ENCODE measurements at places on chromosomes 1 and 21.

DNA sequence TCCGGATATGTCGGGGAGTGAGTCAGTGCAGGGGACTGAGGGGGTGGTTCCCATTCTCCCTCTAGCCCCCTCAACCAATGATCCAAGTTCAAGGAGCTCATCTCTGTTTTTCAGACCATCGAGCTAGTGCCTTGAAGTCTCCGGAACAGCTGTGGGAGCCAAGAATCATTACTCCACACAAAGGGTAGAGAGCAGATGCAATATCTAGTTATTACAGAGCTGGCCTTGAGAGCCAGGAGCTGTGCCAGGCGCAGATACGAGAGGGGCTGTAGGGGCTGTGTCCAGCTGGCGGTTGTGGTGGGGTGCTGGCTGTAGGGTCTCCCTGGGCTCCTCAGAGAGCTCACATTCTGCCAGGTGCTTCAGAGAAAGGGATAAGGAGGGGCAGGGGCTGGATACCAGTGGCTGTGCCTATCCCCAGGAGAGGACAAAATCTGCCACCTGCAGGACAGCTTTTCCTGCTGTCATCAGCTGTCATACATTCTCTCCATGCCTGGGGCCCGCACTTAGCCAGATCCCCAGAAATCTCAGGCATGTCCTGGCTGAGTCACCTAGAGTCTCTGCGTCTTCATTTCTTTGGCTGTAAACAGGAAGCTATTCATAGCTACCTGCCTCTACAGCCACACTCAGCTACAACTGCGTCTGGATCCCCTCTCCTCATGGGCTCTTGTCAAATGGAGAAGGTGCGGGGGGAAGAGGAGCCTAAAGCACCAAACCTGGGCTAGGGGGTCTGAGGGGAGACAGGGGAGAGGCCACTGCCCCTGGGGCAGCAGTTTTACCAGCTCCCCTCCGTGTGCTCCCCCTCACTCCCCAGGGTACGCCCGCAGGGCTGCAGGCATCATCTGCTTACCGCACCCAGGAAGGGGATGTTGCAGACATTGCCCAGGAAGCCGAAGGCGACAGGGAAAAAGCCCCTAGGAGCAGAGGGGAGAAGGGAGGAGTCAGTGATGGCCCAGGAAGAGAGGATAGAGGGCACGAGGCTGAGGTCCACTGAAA lies 2.4 kb upstream of the KISS1 start:
- DNase-seq = no peak

DNA sequence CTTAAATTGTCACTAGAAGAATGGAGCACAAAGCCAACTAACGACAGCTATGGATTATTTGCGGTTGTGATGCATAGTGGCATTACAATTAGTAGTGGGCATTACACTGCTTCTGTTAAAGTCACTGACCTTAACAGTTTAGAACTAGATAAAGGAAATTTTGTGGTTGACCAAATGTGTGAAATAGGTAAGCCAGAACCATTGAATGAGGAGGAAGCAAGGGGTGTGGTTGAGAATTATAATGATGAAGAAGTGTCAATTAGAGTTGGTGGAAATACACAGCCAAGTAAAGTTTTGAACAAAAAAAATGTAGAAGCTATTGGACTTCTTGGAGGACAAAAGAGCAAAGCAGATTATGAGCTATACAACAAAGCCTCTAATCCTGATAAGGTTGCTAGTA lies 13.5 kb downstream of the USP1 start:
- DNase-seq = no peak

- DNase-seq = no peak
These were observed 30.7 kb downstream of the GNG12 start for GRCh38 chr1:67802565-67802964.

GRCh38 chr1:23528250-23528978 lies 2.6 kb downstream of the E2F2 start:
- DNase-seq = peak; percentile 75

- no peak for DNase-seq
These were observed 836.5 kb upstream of the CXADR start for GRCh38 chr21:16676391-16676790.

DNA sequence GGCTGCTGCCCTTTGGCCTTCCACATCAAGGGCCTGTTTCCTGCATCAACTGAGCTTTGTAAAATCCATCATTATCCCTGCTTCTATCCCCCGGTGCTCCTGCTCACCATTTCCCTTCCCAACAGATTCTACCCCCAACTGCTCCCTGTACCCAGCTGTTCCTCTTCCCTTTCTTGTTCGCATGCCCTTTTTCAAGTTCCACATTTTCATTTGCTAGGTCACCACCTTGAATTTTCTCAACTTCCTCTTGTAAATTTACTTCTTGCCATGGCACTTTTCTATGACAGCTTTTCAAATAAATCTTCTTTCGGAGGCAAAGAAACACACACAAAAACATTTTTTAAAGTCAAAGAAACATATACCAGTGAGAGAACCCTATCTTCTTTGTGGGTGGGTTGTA lies 330.5 kb upstream of the ADGRL2 start:
- DNase-seq = no peak

GRCh38 chr21:29540289-29540688 lies 241.6 kb downstream of the BACH1 start:
- DNase-seq = no peak

DNA sequence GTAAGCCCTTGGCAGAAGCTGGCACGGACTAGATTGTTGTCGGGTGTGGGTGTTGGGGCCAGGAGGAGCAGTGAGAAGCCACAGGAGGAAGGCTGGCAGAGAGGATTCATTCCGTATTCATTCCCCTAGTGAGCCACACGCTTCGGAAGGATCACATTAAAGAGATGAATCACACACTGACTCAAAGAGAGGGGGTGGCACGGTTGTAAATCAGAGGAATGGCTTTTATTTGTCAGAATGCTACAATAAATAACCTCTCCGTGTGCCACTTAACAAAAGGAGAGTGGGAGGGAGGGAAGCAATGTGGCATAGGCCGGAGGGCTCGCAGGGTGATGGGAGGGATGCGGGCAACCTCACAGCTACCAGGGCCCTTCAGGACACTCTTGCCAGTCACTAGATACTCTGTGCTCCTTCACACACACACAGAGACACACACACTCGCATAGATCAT lies 135.5 kb downstream of the HIVEP3 start:
- DNase-seq = no peak

GRCh38 chr1:112955773-112956543 lies at the start of gene SLC16A1:
Gene SLC16A1 (minus strand): TSS chr1:112956196. CDS start chr1:112929308, 26,888 bp downstream.
- peak; percentile 92 for DNase-seq

GRCh38 chr1:154768456-154769125 lies 101.5 kb downstream of the KCNN3 start:
- no peak for DNase-seq

GRCh38 chr1:101178688-101179491 lies 57.9 kb upstream of the S1PR1 start:
- no peak for DNase-seq

DNA sequence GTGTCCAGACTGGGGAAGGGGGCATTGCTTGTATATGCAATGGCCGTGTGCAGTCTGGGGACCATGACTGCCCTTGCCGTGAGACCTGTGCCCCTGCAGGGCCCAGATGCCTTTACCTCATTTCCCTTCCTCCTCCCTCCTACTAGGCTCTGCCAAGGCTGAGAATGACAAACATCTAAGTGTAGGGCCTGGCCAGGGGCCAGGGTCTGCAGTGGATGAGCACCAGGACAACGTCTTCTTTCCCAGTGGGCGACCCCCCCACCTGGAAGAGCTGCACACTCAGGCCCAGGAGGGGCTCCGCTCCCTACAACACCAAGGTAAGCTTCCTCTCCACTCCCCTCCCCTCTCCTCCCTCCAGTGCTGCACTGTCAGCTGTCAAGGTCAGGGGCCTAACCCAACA lies 49.5 kb downstream of the YARS1 start:
- DNase-seq = no peak

- no peak for DNase-seq
These were observed 11.2 kb upstream of the ADAMTSL4 start for GRCh38 chr1:150537732-150538684.

GRCh38 chr1:12565966-12566352 lies 52.1 kb downstream of the DHRS3 start:
- no peak for DNase-seq

DNA sequence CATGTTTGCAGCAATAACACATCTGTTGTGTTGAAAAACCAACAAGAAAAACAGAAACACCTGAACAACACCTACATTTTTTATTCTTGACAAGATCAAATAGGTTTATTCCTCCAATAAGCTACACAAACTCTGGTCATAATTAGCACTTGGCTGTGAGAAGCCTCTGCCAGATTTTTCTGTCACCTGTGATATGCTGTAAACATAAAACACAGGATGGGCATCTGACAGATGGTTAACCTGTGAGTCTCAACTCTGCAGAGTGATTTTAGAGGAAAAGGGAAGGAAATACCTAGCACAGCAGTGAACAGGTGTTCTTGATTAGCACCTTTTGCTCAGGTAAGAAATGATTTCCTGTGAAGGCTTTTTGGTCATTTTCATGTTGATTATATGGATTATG lies 175.4 kb upstream of the COA6 start:
- no peak for DNase-seq

DNA sequence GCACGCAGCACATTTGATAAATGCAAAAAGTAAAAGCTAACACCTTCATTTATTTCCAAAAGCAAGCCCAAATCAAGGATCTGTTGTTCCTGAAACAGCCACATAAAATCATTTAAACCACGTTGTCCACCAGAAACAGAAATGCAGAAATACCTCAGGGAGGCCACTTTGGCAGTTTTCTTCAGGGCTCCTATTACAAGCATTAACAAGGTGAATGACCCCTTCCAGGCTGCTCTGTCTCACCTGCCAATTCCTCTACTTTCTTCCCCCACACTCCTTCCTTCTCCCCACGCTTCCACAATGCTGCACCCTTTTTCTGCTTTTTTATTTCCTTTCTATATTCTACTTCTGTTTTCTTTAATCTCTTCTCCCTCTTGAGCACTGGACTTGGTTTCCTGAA lies 55.0 kb upstream of the PTGFRN start:
- DNase-seq = no peak

- no peak for DNase-seq
These were observed 23.5 kb downstream of the SYT6 start for GRCh38 chr1:114130213-114130612.

DNA sequence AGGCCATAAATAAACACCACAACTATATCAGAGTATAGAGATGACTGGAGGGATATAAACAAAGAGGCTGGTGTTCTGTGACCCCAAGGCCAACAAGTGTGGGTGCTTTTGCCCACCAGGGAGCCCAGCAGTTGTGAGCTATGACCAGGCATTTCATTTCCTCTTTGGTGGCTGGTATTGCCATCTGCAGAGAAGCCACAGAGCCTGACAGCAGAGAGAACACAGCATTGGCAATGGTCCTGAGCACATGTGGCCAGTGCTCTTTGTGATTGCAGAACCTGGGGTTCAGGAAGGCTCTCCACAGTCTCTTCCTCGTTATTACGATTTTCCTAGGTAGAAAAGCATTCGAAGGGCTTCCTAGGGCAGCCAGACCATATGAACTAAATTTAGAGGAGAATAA lies 112.3 kb downstream of the TM2D1 start:
- no peak for DNase-seq

- no peak for DNase-seq
These were observed 37.1 kb downstream of the OSBPL9 start for GRCh38 chr1:51654000-51654399.

DNA sequence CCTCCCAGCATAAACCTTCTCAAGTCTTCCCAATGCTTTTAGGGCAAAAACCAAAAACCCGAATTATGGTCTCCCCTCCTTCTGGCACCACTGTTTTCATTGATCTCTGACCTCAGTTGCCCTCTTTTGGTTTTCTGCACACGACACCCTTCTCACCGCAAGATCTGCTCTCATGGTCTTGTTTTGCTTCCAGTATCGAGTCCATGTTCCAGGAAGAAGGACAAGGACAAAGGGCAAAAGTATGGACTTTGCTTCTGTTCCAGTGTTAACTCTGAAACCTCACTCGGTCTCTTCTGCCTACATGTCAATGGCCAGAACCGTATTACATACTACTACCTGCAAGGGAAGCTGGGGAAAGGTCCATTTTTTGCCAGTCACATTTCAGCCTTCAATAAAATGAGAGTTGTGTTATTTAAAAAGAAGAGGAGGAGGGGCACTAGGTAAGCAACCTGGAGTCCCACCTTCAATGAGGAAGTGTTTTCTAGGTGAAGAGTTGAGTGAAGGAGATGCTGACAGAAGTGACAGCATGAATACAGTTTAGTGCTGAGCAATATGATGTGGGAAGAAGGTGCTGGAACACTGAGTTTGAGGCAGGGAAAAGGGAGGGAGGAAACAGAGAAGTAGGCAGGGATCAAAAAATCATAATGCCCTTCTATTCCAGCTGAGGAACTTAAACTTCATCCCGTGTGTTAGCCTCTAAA lies 183.4 kb downstream of the FGGY start:
- no peak for DNase-seq

- DNase-seq = no peak
These were observed 947.5 kb downstream of the BRINP3 start for GRCh38 chr1:189530162-189530561.

GRCh38 chr21:42474043-42474831 lies 21.8 kb downstream of the RSPH1 start:
- DNase-seq = no peak

- no peak for DNase-seq
These were observed 212.1 kb downstream of the GPR52 start for GRCh38 chr1:174659823-174660222.
